ENCODE measurements at places on chromosomes 7 and 10.
A peak's percentile ranks its signal among the peaks of the same experiment; 100 is the strongest.

GRCh38 chr10:16518822-16519221 is 2.9 kb downstream of the C1QL3 start:
- peak; percentile 16 for DNase-seq

- DNase-seq: no peak
These were observed 110.5 kb upstream of the GPR26 start for GRCh38 chr10:123555616-123556015.

DNA sequence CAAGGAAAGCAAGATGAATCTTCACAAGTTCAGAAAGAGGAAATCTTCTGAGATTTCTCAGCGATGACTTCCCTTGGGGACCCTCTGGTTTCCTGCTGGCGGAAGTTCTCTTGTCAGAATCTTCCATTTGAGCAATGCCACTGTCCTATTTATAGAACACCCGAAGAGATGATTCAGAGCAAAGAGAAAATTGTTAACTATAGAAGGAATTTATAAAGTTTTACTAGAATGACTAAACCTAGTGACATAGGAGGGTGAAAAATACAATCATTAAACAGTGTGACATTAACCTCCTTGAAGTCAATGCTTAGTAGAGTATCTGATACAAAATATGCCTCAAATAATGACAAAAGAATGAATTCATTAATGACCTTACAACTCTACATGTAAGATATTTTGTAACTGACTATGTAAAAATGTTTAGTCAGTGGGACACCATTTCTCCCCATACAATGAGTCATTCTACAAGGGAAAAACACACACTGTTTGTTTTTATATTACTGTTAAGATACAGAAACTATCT is 206.5 kb upstream of the CNTNAP2 start:
- no peak for DNase-seq

- DNase-seq: no peak
These were observed 11.2 kb downstream of the KPNA7 start for GRCh38 chr7:99196536-99197258.

GRCh38 chr10:6119423-6119822 is 30.6 kb downstream of the RBM17 start:
- no peak for DNase-seq

DNA sequence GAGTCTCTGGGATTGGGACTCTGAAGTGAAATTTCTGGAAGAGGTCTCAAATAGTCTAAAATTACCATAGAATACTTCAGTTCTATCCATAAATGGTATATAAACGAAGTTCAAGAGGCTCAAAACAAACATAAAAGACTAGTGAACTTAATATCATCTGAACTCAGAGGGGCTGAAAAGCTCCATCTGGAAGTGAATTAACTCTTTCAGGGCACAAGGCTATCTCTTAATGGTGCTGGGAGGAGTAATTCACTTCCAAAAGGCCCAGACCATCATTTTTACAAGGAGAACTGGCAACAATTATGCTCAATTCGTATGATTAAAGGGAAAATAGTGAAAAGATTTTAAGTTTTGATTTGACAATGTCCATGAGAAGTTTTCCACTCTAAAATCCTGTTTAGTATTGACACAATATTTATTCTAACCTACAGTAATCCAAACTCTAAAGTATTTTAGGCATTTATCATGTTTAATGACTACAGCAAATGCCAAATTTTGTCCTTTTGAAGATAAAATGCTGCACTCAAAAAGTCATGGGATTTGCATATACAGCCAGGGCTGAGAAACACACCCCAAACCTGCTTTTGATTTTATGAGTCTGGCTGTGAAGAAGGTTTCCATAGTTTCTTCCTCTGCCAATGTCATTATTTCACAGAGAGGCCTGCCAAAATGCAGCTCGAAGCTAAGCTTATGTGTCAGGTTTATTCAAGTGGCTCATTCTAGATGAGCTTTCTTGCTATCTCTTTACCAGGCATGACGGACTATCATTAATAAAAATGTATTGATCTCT is 143.9 kb downstream of the HIBADH start:
- no peak for DNase-seq

DNA sequence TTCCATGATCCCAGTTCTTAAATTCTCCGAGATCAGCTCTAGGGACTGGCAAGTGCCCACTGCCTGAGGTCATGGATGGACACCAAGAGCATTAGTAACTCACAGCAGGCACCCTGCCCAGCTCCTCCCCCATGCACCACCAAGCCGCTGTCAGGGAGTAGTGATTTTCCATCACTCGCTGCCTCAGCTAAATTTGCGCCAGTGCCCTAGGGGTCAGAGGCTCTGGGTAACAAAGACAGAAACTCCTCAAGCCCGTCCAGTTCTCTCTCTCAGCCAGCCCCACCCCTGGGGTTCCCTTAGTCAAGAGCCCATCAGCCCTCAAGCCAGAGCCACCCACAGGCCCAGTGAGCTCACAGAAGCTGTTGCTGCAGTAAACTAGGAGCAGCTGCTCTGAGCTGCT is 30.0 kb downstream of the PAX2 start:
- DNase-seq: no peak

DNA sequence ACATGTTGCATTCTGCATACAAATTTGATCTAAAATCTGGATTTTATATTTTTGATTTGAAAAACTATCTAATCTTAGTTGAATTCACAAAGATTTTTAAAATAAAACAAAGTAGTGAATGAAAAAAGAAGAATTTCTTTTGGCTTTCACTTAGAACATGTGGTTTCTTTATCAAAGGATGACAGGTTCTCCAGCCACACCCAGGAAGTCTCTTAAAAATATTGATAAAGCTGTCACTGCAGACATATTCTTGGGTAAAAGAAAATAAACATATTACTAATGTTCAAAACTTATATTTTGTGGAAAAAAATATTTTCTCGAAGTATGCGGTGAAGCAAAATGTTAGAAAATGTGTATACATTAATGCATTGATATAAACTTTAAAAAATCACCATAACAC is 44.3 kb downstream of the ARL4A start:
- DNase-seq: no peak

DNA sequence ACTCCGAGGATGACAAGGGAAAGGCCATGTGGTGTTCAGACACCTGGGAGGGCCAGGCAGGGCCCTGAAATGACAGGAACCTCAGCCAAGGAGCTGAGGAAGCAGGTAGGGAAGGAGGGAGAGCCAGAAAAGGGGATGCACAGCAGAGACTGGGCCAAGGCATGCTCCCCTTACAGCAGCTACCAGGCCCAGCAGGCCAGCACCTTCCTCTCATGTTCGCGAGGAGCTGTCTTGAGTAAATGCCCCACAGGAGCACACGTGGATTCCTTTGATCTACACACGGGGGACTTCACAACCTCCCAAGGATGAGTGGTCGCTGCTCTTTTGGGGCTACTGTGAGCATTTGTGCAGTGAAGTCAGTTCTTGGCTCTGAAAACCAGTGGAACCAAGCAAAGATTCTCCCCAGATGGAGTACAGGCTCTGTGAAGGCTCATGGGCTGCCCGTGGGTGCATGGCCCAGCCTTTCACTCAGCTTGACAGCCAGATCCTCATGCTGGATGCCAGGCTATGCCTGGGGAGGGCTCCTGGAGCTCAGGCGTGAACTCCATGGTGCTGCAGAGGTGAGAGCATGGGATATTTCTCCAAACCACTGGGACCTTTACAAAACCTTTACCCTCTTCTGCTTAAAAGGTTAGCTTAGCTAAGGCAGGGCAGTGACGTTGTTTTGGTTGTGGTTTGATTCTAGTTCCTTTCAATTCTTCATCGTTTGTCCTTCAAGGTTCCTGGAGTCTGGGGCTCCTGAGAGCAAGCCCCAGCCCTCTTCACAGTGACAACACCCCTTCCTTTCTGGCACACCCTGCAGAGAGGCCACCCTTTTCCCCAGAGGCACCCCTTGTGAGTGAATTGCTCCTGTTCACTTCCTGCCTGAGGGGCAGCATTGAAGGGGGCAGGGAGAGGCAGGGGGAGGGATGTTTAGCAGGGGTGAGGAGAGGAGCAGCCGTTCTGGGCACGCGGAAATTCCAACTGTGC is 74.2 kb upstream of the ZPBP start:
- DNase-seq: no peak

- DNase-seq: no peak
These were observed 53.7 kb downstream of the ADCY1 start for GRCh38 chr7:45627691-45628456.

- DNase-seq: peak; percentile 44
These were observed 830 bp downstream of the MET start for GRCh38 chr7:116672596-116673456.

GRCh38 chr7:43756368-43757072 is 2.0 kb upstream of the BLVRA start:
- no peak for DNase-seq

Measured in SK-MEL-5 (cell line).